ENCODE measurements at places on chromosomes 16 and 17. TPM values are rescaled to one million over a fixed set of nuclear protein-coding genes. Genes with fewer than 3 reads are reported as not detected.

The TBC1D28 gene
- total RNA-seq: not detected

GRCh38 chr16:5916711-5917191 is 819.2 kb upstream of the EEF2KMT start:
- DNase-seq: no peak

The RPRML gene
- total RNA-seq: 0.44 TPM

GRCh38 chr16:31201582-31202413 is 762 bp downstream of the PYCARD start:
- peak; percentile 80 for DNase-seq

The AANAT gene
- total RNA-seq: not detected

DNA sequence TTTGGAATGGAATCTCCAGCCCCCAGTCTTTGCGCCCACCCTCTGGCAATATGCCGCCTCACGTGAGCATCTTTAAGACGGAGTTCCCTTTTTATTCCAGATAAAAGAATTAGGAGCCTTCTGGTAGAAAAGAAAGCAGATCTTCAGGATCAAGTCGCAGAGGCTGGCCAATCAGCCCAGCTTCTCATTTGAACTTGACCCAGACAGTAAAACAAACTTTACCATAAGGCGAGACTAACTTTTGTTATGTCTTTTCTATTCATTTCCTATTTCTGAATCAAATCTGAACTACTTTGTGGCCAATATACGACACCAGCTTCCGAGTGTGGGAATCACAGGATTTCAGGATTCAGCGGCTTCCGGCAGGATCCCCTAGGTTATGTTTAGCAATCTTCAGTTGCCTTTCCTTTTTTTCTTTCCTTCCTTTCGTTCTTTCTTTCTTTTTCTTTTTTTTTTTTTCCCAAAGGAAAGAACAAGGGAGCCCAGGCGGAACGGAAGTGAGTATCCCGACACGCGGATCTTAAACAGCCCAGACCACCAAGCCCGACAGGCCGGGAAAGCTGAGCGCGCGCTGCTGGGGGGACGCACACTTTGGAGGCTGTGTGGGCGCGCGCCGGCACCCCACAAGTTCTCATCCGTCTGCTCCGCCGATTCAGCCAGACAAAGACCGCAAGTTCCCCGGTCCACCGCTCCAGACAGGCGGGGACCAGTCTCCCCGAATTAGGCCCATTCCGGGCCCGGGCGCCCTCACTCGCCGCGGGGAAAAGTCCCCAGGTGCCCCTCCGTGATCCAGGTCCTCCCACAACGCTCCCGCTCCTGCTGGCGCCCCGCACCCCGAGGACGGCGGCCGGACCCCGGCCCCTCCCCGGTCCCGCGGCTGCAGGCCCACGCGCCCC is 633 bp downstream of the TBC1D16 start:
- no peak for DNase-seq

The ADCY9 gene
- 30.0 TPM for total RNA-seq

- DNase-seq: peak; percentile 73
Observed at GRCh38 chr17:45143767-45144198, 4.5 kb upstream of the HEXIM1 start.

- no peak for DNase-seq
Observed at GRCh38 chr17:73390851-73391250, 79.0 kb upstream of the CDC42EP4 start.

GRCh38 chr17:17919169-17920107 is 52.8 kb downstream of the TOM1L2 start:
- peak; percentile 88 for DNase-seq

DNA sequence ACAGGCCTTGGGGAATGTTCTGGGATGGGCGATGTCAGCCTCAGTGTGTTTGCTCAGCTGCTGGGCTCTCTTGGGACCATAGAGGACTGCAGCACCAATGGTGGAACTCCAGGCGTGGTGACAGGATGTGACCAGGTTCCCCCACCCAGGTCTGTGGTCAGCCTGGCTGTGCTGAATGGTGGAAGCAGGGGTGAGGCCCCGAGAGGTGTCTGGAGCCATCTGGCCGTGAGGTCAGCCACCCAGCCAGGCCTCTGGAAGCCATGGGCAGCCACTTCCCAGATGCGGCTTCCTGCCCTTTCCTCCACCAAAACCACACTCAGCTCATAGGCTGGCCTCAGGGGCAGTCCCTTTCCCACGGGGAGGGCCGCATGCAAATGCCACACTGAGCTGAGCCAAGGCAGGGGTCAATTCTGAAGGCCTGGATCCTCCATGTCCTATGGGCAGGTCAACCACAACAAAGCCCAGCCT is 7.8 kb upstream of the MAPK7 start:
- no peak for DNase-seq

- DNase-seq: no peak
Observed at GRCh38 chr17:48545539-48545938, 630 bp upstream of the HOXB2 start.

- DNase-seq: no peak
Observed at GRCh38 chr16:25605381-25605780, 86.4 kb upstream of the HS3ST4 start.

The HOXB5 gene
- 16.2 TPM for total RNA-seq

- DNase-seq: no peak
Observed at GRCh38 chr16:63287401-63287800, 1251.2 kb upstream of the CDH8 start.

- DNase-seq: no peak
Observed at GRCh38 chr16:66271074-66272060, 95.1 kb upstream of the CDH5 start.

The CMTM1 gene
- 3.1 TPM for total RNA-seq

GRCh38 chr17:36752096-36752888 is 150.9 kb downstream of the MRM1 start:
- peak; percentile 58 for DNase-seq

The C16orf74 gene
- total RNA-seq: 0.73 TPM

DNA sequence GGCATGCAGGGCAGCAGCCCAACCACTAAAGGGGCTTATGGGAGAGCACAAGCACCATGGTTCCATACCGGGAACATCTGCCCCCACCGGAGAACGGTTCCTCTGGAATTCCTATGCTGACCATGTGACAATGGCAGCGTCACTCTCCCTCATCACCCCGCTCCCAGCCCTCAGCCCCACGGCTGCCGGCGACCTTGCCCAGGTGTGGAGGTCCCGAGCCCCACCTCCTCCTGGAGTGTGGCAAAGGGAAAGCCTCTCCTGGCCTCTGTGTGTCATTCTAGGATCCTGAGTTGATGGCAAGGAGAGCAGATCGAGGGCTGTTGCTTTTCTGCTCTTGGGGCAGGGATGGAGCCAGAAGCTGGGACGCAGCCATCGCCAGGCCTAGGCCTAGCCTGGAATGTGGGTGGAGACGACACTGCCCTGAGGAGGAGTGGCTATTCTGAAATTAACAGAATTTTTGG is 17.8 kb upstream of the RNPS1 start:
- no peak for DNase-seq

GRCh38 chr17:70976447-70976846 is 807.1 kb downstream of the KCNJ2 start:
- DNase-seq: no peak

- DNase-seq: no peak
Observed at GRCh38 chr17:39231091-39231561, 5.4 kb upstream of the STAC2 start.

The TVP23C gene
- total RNA-seq: 25.0 TPM

DNA sequence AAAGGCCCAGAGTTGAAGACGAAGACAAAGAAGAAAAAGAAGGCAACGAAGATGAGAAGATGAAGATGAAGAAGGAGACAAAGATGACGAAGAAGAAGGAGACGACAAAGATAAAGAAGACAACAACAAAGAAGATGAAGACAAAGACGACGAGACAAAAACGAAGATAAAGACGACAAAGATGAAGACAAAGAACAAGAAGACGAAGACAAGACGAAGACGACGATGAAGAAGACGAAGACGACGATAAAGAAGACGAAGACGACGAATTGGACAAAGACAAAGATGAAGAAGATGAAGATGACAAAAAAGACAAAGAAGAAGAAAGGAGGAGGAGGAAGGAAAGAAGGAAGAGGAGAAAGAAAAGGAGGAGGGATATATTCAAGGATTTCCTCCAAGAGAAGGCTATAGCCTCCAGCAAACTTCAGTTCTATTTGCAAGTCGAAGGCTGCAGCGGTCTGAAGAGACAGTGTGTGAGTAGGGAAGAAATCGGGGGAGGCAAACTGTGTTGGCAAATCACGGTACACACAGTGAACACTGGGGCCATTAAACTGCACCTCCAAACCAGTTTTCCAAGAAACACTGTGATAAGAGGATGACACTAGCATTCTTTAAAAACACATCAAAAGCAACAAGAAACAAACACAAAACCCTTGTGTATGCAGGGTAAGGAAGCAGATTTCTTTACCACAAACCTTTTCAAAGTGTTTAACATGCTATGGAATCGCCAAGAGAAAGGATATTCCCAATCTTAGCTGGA is 40.5 kb downstream of the MARF1 start:
- DNase-seq: no peak

GRCh38 chr16:81921085-81921814 is 90.0 kb downstream of the SDR42E1 start:
- no peak for DNase-seq

DNA sequence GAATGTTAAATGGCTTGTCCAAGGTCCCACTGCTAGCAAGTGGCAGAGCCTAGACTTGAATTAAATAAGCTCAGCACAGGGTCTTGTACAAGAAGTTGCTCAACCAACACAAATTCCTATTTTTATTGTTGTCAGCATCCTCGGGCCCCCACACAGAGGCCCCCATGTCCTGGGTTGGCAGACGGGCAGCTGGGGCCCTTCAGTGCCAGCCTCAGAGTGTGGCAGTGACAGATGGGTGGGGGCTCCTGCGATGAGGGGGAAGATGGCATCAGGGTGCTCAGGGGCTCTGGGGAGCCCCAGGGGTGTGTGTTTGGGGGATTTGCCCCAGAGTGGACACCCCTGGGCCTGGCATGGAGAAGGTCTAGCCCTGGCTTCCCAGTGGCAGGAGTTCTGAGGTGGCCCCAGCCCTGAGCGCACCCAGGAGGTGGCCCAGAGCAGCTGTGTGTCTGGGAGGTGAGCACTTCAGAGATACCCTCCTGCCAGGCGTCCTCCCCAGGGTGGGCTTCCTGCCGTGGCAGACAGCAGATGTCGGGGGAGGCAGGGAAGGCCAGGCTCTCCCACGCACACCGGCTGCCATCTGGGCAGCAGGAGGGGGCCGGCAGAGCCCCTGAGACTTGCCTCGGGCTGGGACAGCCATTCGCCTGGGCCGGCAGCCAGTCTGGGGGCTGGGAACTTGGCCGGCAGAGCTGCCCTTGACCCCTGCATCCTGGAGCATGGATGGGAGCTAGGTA is 150.8 kb downstream of the C16orf78 start:
- DNase-seq: no peak

GRCh38 chr16:1057252-1057932 is 15.2 kb upstream of the SSTR5 start:
- DNase-seq: peak; percentile 73

The OR3A3 gene
- not detected for total RNA-seq

DNA sequence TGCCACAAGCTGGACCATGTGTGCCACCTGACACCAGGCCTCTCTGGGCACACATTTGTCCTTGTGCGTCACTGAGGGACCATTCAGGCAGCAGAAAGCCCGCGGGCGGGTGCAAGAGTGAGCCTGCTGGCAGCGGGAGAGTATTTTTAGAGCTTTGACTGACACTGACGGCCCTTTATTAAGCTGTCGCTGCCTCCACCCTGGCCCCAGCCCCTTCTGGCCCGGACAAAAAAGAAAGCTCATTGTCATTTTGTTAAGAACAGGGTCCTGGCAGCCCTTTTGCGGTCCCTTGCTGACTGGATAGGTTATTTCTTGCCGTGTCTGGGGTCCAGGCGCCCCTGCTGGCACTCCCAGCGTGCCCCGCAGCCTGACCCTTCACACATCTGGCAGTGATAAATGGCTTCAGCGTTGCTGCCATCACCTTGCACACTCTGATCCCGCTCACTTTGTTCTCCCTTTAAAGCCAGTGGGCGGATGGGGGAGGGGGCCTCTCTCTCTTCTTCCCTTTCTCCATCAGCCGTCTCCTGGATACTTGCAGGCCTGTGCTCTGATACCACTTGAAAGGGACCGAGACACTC is 78.4 kb upstream of the NKD1 start:
- no peak for DNase-seq

The GLIS2 gene
- 1.7 TPM for total RNA-seq

The PDP2 gene
- 23.5 TPM for total RNA-seq

The MGAT5B gene
- total RNA-seq: 0.65 TPM

The CD300LB gene
- total RNA-seq: not detected

GRCh38 chr17:40093580-40094201 is 6.7 kb downstream of the NR1D1 start:
- DNase-seq: no peak

DNA sequence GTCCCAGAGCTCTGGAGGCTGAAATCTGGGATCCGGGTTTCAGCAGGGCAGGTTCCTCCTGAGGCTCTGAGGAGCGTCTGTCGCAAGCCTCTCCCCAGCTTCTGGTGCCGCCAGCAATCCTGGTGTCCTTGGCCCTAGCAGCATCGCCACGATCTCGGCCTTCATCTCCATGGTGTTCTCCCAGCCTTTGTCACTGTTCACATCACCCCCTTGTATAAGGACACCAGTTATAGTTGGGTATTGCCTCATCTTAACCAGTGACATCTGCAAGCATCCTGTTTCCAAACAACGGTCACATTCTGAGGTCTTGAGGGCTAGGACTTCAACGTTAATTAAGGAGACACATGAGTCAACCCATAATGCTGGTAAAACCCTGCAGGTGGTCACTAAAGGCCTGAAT is 2.8 kb upstream of the PPP1R27 start:
- no peak for DNase-seq

The KIF2B gene
- total RNA-seq: not detected

DNA sequence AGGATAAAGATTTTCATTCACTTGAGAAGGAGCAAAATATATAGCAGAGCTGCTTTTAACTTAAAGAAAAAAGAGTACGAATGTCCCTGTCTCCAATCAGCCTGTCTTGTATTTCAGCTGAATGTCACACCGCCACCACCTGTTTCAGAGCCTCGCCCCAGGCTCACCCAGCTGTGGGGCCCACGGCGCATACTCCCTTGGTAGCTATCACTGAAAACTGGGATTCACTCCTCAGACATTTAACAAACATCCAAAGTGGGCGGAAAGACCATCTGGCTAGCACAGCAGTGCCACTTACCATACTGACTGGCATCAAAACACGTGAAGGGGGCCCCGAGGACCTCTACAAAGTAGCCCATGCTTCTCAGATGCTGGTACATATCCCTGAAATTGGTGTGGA is 25.4 kb upstream of the SLC38A8 start:
- DNase-seq: no peak

The CD7 gene
- total RNA-seq: 12.3 TPM

- no peak for DNase-seq
Observed at GRCh38 chr16:29862383-29862883, 593 bp downstream of the CDIPT start.

GRCh38 chr17:48571024-48571818 is 6.9 kb downstream of the HOXB4 start:
- DNase-seq: peak; percentile 32

- DNase-seq: no peak
Observed at GRCh38 chr16:5541356-5541755, 443.8 kb upstream of the EEF2KMT start.

The SMIM5 gene
- 41.6 TPM for total RNA-seq

GRCh38 chr16:88063211-88063773 is 112.1 kb downstream of the BANP start:
- no peak for DNase-seq

The CCL4L2 gene
- total RNA-seq: 2.9 TPM

The TLCD3A gene
- total RNA-seq: 4.9 TPM

The TMEM114 gene
- total RNA-seq: 0.60 TPM

GRCh38 chr17:82188001-82188961 is 24.4 kb downstream of the CCDC57 start:
- DNase-seq: no peak

GRCh38 chr17:36592316-36592715 is 637 bp downstream of the DHRS11 start:
- DNase-seq: peak; percentile 52

Measured in mucosa of descending colon (tissue), 3 donors.